ELR (cell line): ENCODE measurements at places on chromosomes 16 and 17.

DNA sequence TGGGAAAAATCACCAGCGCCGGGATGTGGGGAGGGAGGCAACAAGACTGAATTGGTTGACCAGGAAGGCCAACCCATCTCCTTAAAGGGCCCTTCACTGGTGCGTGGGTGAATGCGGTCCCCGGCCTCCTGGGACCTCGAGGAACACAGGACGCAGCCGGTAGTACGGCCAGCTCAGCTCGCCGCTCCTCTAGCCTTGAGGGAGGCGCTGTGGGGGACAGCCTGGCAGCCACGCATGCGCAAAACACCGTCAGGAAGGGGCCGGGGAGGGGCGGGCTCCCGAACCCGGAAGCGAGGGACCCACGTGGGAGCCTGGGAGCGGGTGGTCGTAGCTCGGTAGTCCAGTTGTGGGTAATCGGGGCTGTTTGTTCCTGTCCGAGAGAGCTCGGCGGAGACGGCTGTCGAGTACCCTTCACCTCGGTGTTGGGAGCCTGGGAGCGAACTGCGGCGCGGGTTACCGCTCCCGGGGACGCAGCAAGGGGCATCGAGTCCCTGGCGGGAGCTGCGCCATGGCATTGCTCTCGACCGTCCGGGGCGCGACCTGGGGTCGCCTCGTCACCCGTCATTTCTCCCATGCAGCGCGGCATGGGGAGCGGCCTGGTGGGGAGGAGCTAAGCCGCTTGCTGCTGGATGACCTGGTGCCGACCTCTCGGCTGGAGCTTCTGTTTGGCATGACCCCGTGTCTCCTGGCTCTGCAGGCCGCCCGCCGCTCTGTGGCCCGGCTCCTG is at the start of gene MRM1:
MRM1 (plus strand) TSS at position 281 of the 727 bp plus-strand sequence; CDS start at position 509, 228 bp downstream.
- DNase-seq, result peak; percentile 96

DNA sequence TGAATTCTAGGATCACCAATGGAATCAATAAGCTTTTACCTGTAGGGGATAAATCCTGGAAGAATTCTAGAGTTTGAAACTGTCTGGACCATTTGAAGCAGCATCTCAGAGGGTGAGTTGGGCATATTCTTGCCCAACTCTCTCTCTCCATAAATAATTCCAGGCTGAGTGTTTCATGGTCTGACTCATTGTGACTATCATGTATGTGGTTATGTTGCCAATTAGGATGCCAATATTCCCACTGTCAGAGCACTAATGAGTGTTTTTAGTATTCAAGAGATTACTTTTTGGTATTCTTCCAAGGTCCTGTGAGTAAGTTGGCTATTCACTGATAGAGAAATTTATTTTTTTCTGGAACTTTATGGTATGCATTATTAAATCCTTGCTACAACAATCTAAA is 456.9 kb downstream of the TOX3 start:
- peak; percentile 1 for DNase-seq

DNA sequence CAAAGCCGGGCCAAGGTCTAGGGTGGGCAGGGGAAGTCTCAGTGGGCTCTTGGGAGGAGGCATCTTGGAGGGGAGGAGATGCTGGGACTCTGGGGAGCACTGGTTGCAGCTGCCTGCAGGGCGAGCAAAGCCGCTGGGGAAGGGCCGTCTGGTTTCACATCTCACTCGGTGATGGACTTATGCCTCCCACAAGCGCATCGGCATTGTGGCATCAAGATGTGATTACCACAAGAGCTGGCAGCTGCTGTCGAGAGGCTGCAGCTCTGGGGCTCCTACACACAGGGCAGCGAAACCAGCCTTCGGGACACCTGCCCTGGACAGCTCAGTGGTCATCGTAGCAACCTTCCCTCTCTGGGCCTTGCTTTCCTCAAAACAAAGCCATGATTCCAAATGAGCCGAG is 3.1 kb upstream of the KCNJ12 start:
- no peak for DNase-seq

- peak; percentile 25 for DNase-seq
Observed at GRCh38 chr16:80990577-80990976, 16.1 kb downstream of the CMC2 start.

GRCh38 chr16:29009838-29010166 is 24.9 kb downstream of the LAT start:
- DNase-seq, result no peak

- no peak for DNase-seq
Observed at GRCh38 chr17:27670791-27671590, 40.0 kb downstream of the LGALS9 start.

- no peak for DNase-seq
Observed at GRCh38 chr16:89315271-89315670, 97.8 kb downstream of the ZNF778 start.

DNA sequence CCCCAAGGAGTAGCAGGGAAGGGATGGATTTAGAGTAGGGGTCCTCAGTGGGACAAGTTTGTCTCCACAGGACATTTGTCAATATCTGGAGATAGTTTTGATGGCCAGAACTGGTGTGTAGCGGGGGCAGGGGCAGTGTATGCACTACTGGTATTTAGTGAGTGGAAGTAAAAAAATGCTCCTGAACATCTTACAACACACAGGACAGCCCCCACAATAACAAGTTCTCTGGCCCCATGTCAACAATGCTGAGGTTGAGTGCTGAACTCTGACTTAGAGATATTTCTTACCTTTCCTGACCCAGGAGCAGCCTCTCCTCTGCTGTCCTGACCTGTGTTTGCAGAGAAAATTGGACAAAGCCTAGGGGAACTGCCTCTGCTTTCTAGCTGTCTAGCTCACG is 365.8 kb downstream of the HAPSTR1 start:
- DNase-seq, result no peak

- no peak for DNase-seq
Observed at GRCh38 chr17:73847952-73848351, 203.7 kb upstream of the SDK2 start.

DNA sequence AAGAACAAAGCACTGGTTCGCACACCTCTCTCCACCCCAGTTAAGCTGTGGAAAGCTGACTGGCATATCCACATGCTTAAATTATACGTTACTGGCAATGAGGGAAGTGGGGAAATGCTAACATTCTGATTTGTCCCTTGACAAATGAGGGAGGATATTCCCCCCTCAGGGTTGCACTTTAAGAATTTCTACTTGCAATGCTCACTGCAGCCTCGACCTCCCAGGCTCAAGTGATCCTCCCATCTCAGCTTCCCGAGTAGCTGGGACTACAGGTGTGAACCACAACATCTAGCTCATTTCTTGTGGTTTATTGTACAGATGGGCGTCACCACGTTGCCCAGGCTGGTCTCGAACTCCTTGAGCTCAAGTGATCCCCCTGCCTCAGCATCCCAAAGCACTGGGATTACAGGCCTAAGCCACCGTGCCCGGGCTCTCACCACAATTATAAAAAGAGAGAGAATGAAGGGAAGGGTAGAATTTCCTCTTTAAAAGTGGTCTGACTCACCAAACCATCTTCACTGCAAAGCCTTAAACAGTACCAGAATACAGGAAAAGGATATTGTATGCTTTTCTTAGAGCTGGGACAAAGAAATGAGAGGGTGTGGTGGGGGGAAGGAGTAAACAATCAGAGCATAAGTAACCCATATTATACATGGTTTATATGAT is 38.9 kb downstream of the KANSL1 start:
- DNase-seq, result peak; percentile 79

GRCh38 chr16:31322500-31322899 is 32.5 kb upstream of the ITGAX start:
- DNase-seq, result no peak

DNA sequence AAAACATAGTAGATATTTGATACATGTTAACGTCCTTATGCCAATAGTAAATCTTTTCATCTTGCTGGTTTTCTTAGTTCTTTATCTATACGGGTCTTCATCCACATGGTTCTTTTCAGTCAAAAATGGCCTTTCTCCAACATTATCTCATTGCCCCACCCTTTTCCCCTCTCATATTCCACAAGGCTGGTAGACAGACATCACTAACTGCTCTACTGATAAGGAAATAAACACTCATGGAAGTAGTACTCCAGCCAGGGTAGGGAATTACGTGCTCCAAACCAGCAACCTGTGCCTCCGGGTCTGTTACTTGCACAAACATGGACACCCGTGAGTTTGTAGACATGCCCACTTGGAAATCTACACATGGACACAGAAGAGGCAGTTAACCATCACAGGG is 141.4 kb downstream of the XYLT1 start:
- DNase-seq, result no peak

DNA sequence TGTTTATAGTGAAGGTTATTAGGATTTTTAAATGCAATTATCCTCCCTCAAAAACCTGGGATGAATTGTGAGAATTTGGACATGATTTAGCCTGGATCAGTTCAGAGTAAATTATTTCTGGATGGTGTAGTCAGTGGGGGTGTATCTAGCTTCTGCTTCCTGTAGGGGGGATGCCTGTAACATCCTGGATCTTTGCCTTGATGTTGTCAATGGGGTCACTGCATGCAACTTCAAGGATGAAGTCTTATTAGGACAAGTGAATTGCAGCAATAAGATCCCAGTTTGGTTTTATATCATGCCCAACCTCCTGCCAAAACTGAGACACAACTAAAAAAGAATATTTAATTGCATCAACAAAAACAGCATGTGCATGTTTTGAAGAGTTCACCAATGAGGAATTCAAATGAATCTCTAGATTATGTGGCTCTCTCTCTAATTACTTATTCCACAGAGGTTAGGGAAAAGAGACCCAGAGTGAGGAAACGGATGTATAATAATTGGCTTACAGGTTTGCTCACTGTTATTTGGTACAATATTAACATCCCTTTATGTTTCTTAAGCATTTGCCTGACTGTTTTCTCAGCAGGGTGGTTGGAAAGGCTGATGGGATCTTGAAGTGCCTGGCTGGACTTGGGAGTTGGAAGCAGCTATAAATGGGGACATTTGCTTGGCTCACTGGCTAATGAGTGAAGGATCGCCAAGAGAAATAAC is 159.8 kb downstream of the HS3ST3B1 start:
- no peak for DNase-seq

DNA sequence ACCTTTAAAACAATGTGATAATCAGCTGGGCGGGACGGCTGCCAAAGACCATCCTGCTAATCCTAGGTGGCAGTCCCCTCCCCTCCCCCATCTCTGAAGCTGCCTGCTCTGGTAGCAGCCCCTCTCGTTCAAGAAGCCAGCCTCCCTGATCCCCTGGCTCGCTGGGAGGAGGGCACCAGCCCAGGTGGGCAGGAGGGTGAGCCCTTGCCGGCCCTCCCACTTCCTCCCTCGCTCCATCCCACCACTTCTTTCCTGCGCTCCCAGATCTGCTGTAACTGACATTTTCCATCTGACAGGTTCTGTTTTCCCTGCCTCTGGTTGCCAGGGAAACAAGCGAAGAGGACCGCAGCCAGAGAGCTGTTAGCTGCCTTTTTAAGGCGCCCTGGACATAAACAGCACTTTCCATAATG is 155.7 kb upstream of the TNRC6C start:
- DNase-seq, result no peak

DNA sequence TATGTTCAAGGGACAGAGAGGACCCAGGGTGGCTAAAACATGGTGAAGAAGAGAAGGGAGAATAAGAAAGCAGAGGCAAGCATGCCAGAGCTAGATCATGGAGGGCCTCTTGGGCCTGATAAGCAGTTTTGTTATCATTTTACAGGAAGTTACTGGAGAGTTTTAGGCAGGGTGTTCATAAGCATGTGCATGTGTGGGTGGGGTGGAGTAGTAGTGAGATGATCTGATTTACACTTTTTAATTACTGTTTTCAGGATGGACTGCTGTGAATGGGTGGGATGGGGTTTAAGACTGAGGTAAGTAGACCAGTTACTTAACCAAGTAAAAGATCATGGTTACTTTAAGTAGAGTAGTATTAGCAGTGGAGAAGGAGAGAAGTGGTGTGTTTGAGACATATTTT is 173.6 kb downstream of the PHKB start:
- DNase-seq, result no peak

DNA sequence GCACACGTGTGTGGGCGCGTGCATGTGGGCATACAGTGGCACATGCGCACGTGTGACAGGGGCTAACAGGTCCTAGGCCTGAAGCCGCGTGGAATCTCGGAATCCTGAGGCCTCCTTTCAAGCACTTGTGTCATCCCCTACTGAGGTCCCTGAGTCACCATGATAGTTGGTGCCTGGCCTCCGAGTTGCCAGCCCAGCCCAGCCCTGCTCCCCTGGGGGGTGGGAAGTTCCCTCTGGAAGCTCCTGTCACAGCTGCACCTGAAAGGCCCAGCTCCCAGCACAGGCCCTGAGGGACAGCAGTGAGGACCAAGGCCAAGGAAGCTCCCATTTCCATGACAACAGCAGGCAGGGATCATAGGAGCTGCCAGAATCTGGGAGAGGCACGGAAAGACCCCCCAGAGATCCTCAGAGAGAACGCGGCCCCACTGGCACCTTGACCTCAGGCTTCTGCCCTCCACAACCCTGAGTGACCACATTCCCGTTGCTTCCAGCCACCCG is 35.4 kb upstream of the ENPP7 start:
- no peak for DNase-seq

DNA sequence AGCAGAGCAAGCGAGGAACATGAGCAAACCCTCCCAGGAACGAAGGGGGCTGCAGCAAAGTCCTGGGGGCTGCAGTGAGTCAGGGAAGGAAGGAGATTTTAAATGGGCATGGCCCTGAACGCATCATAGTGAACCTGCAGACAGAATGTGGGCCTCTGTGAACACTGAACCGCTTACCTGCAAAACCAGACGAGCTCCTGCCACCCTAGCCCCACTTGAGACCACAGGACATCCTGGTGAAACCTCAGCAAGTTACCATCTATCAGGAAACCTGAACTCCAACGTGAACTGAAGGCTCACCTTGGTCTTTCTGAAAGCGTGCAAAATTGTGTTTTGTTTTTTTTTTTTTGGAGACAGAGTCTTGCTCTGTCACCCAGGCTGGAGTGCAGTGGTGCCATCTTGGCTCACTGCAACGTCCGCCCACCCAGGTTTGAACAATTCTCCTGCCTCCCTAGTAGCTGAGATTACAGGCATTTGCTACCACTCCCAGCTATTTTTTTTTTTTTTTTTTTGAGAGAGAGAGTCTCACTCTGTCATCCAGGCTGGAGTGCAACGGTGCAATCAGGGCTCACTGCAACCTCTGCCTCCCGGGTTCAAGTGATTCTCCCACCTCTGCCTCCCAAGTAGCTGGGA is 30.8 kb downstream of the FANCA start:
- DNase-seq, result no peak

- peak; percentile 58 for DNase-seq
Observed at GRCh38 chr17:14904386-14904785, 360.7 kb downstream of the PMP22 start.

- DNase-seq, result no peak
Observed at GRCh38 chr17:71115669-71115972, 946.3 kb downstream of the KCNJ2 start.

DNA sequence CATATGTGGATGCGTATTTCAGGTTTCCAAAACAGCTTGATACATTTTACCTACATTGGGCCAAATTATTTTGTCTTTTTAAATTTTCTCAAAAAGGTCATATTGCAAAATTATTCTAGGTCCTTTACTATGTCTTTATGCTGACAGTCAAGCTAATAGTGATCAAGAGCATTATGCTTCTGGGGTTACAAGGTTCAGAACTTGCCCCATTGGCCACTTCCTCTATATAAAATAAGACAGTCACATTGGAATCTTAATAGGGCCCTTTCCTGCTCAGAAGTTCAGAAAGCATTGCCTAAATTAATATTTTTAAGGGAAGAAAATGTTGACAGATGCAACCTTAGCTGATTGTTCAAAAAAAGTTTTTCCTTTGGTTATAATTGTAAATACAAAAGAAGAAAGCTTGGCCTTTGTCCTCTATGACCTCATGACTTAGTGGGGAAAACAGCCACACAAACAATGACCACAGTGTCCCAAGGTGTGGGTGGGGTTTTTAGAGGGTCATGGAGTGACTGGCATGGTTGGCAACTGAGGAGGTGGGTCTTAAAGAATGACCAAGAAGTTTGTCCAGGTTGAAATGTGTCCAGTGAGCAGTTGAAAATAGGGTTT is 11.8 kb upstream of the RAB11FIP4 start:
- DNase-seq, result no peak
